Ammon's horn (tissue), 1 donor: ENCODE measurements at places on chromosomes 11 and 22.

DNA sequence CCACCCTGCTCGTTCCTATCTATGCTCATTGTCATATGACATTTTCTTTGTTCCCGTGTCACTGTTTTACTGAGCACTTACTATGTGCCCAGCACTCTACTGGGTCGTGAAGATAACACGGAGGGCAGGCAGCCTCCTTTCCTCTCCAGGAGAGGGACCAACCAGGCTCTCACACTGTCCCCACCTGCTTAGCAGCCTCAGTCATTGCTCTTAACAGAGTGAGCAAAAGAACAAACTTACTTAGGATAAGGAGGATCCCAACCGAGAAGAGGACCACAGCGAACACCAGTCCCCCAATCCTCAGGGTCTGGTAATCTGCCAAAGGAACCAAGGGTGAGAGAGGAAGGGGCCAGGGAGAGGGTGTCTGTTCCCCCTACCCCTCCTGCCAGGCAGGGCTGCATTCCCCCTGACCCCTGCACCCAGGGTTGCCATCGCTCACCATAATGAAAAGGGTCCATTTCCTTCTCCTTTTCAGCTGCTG lies 17.0 kb upstream of the FXYD2 start:
- no peak for DNase-seq

- DNase-seq, result no peak
Observed at GRCh38 chr22:35615156-35615555, 2.0 kb downstream of the MB start.

DNA sequence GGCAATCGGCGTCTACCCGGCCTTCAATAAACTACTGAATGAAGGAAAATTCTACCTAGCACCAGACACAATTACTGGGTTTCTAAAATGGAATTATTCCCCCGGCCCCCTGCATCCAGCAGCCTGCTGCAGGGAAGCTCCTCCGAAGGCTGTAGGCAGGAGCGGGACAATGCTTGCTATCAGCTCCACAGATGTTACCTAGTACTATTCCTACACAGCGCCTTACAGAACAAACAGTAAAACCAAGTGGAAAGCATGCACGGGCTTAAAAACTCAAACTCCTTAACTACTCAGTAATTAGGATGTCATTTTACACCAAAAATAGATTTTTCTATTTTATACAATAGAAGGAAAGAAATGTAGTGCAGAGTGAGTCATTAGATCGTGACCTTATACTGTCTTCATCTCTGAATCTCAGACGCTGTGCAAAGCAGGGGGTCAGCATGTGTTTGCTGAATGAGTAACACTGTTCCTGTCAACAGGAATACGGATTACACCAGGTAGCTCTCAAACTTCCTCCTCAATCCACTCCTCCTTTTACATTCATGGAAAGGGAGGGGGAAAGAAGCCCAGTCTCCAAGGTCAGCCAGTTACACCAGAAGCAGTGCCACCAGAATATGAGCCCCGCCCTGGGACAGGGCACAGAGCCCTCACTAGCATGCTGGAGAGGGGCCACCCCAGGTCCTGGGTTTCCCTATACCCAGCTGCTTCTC lies 74.9 kb downstream of the PACSIN2 start:
- DNase-seq, result no peak

DNA sequence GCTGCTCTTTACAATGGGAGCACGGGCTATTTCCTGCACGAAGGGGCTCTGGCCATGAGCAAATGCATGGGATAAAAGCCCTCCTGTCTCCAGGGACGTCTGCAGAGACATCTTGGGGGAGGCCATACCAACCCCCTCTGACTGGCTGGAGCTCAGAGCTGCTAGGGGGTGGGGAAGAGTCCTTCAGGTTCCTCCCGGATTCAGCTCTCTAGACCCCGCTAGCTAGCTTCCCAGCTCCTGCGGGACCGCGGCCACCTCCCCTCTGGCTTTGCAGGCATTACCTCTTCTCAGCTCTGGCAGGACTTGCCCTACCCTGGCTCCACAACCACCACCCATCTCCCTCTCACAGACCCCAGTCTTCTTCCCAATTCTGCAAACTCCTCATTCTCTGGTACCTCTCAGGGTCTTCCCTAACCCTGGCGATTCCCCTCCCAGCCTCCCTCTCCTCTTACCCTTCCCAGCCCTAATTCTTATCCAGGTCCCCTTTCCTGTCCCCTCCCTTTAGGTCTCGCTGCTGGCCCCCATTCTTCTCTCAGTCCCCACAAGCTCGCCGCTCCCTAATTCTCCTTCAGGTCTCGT lies 802 bp downstream of the SYT13 start:
- DNase-seq, result no peak

DNA sequence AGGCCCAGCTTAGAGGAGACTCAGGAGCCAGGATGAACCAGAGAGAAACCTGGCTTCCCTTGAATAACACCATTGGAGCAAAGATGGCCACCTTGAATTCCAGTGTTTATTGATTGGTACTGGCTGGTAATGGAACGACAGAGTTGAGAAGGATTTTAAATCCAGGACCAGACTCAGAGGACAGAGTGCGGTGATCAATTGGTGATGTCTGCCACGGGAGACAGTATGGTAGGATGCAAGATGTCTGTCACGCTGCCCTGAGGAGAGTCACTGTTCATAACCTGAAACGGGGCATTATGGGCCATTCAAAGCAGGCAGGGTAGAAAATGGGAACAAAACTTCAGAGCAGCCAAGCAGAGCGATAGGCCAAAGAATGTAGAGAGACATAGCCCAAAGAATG lies 55.4 kb upstream of the ISX start:
- no peak for DNase-seq

- DNase-seq, result no peak
Observed at GRCh38 chr22:28075358-28075981, 156.4 kb upstream of the PITPNB start.

DNA sequence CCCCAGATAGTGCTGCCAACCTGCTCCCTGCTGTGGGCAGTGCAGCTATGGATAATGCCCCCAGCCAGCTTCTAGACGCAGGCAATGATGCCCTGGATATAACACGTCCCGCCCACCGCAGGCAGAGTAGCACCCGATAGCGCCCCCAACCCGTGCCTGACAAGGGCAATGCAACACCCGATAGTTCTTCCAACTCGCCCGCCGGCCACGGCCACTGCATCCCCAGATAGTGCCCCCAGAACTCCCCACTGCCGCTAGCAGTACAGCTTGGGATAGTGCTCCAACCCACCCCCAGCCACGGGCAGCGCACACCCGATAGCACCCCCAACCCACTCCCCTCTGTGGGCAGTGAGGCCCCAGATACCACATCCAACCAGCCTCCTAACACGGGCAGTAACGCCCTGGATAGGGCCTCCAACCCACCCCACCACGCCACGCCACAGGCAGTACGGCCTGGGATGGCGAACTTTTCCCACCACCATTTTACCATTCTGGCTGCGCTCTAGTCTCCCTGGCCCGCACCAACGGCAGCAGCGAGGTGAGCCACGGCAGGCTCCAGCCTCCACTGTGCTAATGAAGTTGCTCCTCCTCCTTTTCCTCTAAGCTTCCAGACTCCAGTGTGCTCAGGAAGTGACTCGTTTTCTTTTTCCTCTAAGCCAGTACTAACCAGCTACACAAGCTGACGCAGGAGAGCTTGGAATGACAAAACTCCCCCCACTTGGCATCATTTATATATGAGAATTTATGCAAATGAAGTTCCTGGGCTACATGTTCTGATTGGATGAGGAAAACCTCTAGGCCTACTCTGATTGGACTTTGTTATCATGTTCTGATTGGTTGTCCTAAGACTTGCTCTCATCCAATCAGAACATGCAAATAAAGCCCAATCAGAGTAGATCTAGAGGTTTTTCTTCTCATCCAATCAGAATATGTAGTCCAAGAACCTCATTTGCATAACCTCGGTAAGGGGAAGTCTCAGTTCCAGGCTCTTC lies 3.0 kb upstream of the RFPL3 start:
- no peak for DNase-seq

GRCh38 chr11:10728789-10729472 lies 22.1 kb upstream of the CTR9 start:
- no peak for DNase-seq

DNA sequence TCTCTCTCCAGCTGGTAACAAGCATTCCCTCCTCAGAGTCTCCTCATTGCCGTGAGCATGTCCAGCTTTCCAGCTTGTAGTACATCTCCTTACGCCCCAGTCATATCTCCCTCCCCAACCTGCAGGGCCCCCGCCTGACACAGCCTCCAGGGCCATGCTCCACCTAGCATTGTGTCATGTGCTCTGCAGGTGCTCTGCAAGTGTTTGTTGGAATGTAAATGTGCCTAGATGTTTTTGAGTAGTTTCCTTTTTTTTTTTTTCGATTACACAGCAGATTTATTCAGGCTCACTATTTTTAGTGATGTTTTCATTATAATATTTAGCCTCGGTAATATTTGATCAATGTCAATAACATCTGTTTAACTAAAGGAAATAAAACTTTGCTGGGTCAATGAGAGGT lies 82.5 kb downstream of the NCAM1 start:
- DNase-seq, result no peak

DNA sequence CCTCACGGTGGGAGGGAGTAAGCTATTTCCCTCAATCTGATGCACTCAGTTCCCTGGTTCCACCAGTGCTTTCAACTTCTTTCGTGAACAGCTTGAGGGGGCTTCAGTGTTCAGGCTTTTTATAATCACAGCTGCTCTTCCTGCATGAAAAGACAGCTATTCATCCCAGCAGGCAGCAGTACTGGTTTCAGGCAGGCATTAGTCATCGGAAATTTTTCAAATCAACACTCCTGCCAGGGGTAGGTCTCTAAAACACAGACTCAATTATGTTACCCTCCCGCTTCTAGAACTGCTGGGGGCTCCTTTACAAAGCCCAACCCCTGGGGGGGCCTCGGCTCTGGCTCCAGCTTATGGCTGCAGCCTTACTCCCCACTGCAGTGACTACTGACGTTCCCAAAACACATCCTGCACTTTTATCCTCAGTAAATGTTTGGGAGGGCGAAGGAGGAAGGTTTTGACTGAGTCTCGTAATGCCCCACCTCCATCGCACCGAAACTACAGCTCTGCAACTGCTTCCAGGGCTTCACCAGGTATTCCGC lies 5.8 kb downstream of the POLDIP3 start:
- DNase-seq, result peak; percentile 85

DNA sequence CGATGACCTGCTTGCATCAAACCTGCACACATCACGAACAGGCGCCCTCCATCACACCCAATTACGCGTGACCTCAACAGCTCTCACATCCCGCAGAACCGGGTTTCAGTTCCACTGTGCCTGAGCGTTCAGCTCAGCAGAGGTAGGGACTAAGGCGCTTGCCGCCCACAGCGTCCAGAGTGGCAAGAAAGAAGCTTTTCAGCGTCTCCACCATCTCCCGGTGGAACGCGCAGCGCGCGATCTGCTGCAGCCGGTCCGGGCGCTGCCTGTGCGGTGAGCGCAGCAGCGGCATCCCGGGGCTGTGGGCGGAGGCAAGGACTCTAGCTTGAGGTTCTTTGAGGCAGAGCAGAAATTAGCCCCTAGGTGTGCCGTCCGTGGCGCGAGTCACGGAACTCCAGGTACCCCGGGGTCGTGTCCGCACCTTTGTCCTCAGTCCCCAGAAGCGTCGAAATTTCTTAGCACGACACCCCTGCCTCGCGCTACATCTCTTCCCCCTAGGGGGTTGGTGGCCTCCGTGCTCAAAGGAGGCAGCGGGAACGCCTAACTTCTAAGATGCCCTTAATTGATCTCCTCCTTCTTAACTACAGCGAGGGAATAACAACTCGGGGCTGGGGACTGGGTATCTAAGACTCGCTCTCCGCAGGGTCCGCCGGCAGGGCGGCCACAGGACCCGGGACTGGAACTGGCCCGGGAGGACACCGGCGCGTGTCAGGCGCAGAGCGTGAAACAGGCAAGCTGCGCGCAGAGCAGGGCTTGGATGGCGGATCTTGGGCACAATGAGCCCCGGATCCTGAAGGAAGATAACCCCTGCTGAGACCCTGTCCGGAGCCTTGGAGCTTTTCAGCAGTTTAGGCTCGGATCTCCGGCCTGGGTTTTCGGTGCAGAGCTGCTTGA lies 1.7 kb upstream of the CALCA start:
- no peak for DNase-seq

- DNase-seq, result no peak
Observed at GRCh38 chr11:129652835-129653234, 162.8 kb upstream of the TMEM45B start.

- no peak for DNase-seq
Observed at GRCh38 chr22:35541254-35541748, 670 bp downstream of the RASD2 start.

- no peak for DNase-seq
Observed at GRCh38 chr11:13620063-13620462, 48.4 kb upstream of the FAR1 start.

DNA sequence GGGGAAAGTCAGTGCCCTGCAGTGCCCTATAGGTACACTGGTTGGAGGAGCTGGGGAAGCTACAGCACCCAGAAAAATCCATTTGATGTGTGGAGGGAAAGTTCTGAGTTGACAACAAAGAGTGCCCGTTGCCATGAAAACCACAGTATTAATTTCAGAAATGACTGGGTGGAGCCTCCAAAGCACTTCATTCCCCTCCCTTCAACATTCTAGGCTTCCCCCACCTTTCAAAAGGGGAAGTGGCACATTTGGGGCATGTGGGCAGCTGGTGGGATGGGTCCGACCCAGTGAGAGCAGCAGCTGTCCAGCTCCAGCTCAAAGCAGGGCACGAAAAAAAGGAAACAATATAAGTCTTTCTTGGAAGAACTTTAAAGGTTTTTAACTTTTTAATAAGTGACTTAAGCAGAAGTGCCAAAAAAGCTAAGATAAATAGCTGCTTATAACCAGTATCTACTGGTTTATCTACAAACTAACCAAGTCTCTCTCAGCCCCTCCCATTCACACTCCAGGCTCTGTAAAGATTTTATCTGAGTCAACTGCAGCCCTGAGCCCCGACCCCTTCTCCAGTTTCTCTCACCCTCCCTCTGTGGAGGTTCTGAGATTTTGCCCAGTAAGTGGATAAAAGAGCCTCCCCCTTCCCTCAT lies 9.0 kb upstream of the AHNAK start:
- DNase-seq, result peak; percentile 54

- no peak for DNase-seq
Observed at GRCh38 chr11:86303257-86303656, 1.2 kb downstream of the HIKESHI start.

- DNase-seq, result no peak
Observed at GRCh38 chr22:22948651-22949571, 61.3 kb downstream of the IGLL5 start.

- DNase-seq, result no peak
Observed at GRCh38 chr11:93498641-93499040, 44.5 kb downstream of the SMCO4 start.

GRCh38 chr11:16603245-16603644 lies 135.2 kb upstream of the C11orf58 start:
- DNase-seq, result peak; percentile 25

- no peak for DNase-seq
Observed at GRCh38 chr11:93718057-93718563, 23.2 kb downstream of the TAF1D start.
